ENCODE measurements at places on chromosomes 2 and 18.

GRCh38 chr2:79860228-79861058, 347.6 kb downstream of the CTNNA2 start:
- peak; percentile 91 for DNase-seq

- no peak for DNase-seq
These were observed 235.7 kb upstream of the SIX2 start for GRCh38 chr2:45244928-45245327.

- peak; percentile 36 for DNase-seq
These were observed 50.2 kb upstream of the DTNA start for GRCh38 chr18:34659579-34660517.

GRCh38 chr2:69216535-69217332, 170.3 kb downstream of the GFPT1 start:
- DNase-seq: peak; percentile 62

- DNase-seq: no peak
These were observed 111.6 kb downstream of the FAM210A start for GRCh38 chr18:13614641-13615288.

DNA sequence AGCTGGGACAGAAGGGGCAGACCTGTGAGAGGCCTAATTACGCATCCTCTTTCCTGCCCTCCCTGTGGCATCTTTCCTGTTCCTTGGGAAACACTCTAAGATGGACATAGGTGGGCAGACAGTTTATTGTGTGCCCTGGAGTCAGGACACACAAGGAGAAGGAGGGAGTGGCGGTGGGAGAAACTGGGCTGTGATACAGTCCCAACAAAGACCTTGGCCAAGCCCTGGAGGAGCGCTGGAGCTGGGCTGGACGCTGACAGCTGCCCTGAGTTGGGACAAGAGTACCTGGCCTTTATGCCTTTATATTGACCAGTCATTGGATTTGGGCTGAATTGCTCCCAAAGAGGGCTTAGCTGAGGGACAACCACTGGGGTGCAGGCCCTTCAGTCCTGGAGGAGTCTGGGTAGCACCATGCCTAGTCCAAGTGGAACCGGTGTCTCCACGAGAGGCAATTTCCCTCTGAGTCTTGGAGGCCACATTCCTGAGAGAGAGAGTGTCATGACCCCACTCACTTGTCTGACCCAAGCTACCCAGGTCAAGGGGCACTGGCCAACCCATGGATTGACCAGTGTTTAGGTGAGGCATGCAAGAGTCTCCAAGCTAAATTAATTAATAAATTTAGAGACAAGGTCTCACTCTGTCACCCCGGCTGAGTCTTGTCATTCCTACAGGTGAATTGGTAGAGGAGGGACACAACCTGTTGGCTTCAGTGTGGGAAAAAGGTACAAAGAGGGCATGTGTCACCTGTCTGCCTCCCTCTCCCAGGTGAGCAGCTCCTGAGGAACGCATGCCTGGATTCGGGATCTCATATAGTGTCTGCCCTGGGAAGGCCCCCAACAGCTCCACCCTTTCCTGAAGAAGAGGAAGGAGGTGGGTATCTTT, 107.1 kb upstream of the ST3GAL5 start:
- DNase-seq: no peak

GRCh38 chr2:217989221-217989948, 13.4 kb downstream of the TNS1 start:
- DNase-seq: no peak

- no peak for DNase-seq
These were observed 1079.8 kb upstream of the ZEB2 start for GRCh38 chr2:145599756-145600155.

GRCh38 chr18:24460388-24460787, at the start of gene HRH4:
Gene HRH4, plus strand, starts transcription at chr18:24460637. Its CDS starts 92 bp downstream, at chr18:24460729.
- DNase-seq: no peak

DNA sequence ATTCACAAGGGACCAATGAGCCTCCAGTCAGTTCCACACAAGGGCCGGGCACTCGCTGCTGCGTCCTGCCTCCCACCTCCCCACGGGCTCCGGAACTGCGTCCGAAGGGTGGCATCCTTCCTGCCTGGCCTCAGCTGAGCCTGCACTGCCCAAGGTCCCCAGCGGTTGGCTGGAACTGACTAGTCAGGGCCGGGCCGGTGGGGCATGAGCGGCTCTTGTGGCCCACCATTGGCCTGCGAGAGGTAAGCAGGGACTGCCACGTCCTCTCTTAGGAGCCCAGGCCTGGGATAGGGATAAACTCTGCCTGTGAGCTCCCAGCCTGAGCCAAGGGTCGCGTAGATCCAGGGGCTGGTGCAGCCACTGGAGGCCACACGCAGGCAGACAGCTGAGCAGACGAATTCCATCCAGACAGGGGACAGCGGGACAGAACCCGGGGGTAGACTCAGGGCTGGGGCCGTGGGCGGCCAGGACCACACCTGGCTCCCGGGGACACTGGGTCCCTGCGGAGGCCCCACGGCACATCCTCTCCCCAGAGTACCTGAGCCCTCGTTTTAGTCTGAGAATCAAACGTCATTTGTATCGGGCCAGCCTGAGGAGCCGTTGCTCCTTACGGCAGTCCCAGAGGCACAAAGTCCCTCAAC, 148.4 kb downstream of the ZNF516 start:
- no peak for DNase-seq

DNA sequence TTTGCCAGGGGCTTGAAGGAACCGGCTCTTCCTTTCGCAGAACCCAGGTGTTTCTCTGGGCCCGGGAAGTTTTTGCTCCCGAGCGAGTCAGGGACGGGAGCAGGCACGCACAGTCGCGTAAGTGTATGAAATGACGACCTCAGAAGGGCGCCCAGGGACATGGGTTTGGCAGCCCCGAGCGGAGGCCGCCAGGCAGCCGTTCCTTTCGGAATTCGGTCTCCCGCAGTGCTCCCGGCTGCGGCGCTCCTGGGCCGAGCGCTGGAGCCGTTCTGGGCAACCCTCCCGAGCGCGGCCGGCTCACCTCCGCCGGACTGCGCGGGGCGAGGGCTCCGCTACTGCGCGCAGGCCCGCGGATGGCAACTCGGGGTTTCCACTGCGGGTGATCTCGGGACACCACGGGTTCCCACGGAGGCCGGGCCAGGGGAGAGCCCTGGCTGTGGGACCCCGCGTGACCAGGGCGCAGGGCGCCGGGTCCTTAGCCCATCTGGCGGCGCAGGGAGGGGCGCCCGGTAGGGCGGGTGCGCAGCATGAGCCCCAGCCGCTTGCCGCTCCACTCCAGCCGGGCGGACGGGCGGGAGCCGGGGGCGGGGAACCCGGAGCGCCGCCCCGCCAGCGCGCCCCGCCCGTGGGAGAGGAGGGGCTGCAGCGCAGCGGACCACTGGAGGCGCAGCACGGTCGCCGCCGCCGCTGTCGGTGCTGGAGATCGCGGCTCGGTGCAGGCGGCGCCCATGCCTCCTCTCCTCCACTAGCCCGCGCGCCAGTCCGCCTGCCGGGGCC, at the start of gene OSBPL6:
OSBPL6 (plus strand) TSS at position 690 of the 777 bp plus-strand sequence. CDS start 111,673 bp downstream, outside the sequence.
- DNase-seq: peak; percentile 95

- DNase-seq: no peak
These were observed 326.8 kb downstream of the AKAIN1 start for GRCh38 chr18:4870177-4870773.

GRCh38 chr2:120381192-120381591, 35.3 kb downstream of the INHBB start:
- no peak for DNase-seq

- DNase-seq: peak; percentile 64
These were observed 67.7 kb downstream of the SEPTIN10 start for GRCh38 chr2:109545828-109546713.

DNA sequence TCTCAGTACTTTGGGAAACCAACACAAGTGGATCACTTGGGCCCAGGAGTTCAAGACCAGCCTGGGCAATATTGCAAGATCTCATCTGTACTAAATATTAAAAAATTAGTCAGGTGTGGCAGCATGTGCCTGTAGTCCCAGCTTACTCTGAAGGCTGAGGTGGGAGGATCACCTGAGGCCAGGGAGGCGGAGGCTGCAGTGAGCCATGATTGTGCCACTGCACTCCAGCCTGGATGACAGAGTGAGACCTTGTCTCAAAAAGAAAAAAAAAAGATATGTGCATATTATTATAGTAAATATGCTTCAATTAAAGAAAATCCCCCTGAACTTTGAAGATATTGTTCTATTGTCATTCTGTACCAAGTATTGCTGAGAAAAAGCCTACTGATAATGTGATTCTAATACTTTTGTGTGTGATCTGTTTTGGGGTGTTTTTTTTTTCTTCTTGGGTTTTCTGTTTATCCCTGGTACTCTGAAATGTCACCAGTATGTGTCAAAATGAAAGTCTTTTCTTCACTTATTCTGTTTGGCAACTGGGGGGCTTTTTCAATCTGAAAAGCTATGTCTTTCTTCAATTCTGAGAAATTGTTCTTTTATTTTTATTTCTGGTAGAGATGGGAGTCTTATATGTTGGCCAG, 13.2 kb downstream of the NEURL3 start:
- no peak for DNase-seq

DNA sequence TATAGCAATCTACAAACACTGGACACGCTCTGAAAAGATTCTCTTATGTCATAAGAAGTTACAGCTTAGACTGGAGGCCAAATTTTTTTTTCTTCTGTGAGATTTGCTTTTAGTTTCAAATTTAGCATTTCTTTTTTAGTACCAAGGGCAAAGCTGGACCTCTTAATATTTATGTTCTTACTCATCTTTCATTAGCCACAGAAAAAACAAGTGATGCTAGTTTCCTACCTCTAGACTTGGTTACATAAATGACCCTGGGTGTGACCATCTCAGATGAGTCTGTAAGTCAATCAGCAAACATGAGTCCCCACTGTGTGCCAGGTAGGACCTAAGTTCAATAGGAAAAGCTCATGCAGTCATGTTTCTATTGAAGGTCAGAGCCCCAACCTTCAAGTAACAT, 94.4 kb downstream of the MEP1B start:
- DNase-seq: no peak

DNA sequence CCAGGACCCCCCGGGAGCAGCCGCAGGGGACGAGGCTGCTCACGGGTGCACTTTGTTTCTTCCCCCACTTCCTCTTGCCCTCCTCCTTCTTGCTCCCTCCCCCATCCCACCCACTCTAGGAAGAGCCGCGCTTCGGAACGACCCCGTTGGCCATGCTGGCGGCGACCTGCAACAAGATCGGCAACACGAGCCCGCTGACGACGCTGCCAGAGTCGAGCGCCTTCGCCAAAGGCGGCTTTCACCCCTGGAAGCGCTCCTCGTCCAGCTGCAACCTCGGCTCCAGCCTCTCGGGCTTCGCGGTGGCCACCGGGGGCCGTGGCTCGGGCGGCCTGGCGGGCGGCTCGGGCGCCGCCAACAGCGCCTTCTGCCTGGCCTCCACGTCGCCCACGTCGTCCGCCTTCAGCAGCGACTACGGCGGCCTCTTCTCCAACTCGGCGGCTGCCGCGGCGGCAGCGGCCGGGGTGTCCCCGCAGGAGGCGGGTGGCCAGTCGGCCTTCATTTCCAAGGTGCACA, 1.3 kb downstream of the SP9 start:
- DNase-seq: peak; percentile 36

GRCh38 chr2:171180229-171180930, 19.7 kb upstream of the TLK1 start:
- no peak for DNase-seq

DNA sequence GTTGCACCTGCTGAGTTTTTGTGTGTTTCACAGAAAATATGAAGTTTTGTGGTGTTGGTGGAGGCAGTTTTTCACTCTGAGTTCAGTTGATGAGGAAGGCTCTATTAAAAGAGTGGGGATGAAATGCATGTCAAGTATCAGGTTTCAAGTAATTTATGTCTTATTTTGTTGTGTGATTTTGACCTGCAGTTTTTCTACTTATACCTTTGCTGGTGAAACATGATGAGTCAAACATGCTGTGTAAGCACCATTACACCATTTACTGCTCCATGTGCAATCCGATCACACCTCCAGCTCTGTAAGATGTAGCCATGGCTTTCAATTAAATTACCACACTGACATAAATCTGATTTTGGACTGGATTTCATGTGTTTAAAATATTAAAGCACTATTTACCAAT, 174.5 kb upstream of the ZEB2 start:
- no peak for DNase-seq

GRCh38 chr2:1633092-1633671, 111.1 kb downstream of the PXDN start:
- no peak for DNase-seq

DNA sequence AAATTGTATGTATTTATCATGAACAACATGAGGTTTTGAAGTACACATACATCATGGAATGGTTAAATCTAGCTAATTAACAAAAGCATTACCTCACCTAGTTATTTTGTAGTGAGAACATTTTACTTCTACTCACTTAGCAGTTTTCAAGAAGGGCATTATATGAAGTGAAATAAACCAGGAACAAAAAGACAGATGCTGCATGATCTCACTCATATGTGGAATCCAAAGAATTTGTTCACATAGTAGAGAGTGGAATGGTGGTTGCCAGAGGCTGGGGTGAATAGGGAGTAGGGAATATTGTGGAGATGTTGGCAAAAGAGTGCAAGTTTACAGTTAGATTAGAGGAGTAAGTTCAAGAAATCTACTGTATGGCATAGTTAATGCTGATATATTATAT, 292.0 kb downstream of the ASXL3 start:
- no peak for DNase-seq

- no peak for DNase-seq
These were observed 15.0 kb upstream of the IL1RN start for GRCh38 chr2:113112441-113112840.

GRCh38 chr2:171420728-171421563, 12.8 kb downstream of the METTL8 start:
- no peak for DNase-seq

- no peak for DNase-seq
These were observed 45.9 kb downstream of the PNO1 start for GRCh38 chr2:68203587-68203986.

DNA sequence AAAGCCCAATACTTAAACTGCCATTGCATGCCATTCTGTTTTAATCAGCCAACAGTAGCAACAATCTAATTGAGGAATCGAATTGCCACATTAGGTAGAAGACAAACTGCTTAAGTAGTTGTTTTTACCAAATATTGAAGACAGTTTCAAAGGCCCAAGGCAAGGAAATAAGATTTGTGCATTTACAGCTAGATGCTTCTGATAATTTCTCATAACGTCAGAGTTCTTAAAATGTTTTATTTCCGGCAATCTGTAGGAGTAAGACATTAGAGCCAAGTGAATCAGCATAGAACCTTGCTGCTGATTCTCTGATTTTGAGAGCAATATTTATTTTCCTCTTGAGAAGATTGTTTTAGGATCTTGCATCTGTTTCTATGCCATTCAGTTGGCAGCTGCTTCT, 174.3 kb downstream of the RBM43 start:
- DNase-seq: no peak

- no peak for DNase-seq
These were observed 433.0 kb upstream of the CHAC2 start for GRCh38 chr2:53334610-53335009.
